Activated CD8-positive, alpha-beta memory T cell treated with anti-CD3 and anti-CD28 coated beads for 48 hours (primary cell): ENCODE measurements at places on chromosomes 13 and 19.

DNA sequence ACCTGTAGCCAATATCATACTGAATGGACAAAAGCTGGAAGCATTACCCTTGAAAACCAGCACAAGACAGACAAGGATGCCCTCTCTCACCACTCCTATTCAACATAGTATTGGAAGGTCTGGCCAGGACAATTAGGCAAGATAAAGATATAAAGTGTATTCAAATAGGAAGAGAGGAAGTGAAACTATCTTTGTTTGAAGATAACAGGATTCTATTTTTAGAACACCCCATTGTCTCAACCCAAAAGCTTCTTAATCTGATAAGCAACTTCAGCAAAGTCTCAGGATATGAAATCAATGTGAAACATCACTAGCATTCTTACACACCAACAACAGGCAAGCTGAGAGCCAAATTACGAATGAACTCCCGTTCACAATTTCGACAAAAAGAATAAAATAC, 17.8 kb upstream of the CCNA1 start:
- no peak for DNase-seq

DNA sequence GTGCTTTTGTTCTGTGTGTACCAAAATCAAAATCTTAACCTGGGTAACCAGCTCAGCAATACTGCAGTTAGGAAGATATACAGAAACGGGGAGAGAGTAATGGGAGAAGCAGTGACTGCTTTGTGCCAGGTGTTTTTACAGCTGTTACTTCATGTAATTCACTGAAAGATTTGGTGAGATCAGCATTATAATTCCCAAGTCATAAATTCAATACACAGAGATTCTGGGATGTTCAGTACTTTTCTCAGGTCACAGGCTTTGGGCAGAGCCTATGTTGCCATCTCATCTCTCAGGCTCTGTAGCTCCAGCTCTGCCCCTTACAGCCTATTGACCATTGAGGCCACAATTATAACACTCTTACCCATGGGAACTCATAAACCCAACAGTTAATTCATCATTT, 138.5 kb downstream of the ZAR1L start:
- no peak for DNase-seq

GRCh38 chr19:7942981-7943443, 454 bp downstream of the TIMM44 start:
- DNase-seq = no peak

- DNase-seq = no peak
Measured at GRCh38 chr19:50815439-50815838, 8.1 kb downstream of the KLK1 start.

DNA sequence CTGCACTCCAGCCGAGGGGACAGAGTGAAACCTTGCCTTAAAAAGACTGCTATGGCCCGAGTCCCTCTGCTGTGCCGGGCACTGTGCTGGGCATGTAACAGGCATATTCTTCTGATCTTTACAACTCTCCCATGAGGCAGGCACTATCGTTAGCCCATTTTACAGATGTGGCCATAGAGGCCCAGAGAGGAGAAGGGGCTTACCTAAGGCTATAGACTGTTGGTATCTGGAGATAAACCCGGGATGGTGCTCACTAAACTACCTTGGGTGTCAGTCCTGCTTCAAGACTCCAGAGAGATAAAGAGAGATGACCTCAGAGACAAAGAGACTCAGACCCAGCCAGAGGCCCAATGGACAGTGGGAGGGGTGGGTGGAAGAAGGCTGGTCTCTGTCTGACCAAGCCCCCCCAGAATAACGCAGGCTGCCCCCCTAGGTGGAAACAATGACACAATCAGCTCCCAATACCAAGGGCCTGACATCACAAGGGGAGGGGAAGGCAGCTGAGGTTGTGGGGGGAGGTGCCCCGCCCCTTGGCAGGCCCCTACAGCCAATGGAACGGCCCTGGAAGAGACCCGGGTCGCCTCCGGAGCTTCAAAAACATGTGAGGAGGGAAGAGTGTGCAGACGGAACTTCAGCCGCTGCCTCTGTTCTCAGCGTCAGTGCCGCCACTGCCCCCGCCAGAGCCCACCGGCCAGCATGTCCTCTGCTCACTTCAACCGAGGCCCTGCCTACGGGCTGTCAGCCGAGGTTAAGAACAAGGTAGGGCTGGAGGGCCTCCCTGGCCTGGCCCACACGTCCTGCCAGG, at the start of gene CNN1:
TSS of gene CNN1 (plus strand) at position 620 of the 805 bp plus-strand sequence. CDS start at position 697, 77 bp downstream.
- DNase-seq = no peak

DNA sequence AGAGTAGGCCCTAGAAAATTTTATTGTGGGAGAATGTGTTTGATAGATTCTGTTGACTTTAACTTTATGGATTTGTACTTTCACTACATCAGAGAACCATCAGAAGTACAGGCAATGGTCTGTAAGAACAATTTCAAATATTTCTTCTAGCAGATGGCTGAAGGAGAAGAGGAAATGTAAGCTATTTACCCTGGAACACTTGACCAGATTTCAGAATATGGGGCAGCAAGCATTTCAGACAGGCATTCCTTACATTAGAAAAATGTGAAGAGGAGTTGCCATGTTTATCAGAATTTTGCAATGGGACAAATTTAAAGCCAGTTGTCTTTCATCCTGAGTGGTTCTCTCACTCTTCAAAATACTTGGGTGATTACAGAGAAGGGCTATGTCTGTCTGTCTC, 7.5 kb downstream of the FRY start:
- DNase-seq = no peak

DNA sequence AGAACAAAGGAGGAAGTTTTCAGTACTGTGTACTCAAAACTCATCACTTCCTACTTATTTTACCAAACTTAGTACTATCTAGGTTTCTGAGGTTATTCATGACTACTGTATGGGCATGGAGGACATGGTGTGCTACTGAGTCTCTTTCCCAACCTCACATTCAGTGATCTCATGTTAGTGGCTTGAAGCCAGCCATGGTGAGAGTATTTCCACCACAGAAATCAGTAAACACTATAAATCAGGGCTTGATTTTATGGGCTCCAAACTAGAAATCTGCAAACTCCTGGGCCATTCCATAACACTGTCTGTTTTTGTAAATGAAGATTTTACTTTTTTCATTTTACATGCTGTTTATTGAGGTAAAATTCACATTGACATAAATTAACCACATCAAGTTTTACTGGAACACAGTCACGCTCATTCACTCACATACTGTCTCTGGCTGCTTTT, 19.7 kb downstream of the MED26 start:
- no peak for DNase-seq

GRCh38 chr19:11814700-11815035, 595 bp downstream of the ZNF440 start:
- no peak for DNase-seq

- DNase-seq = no peak
Measured at GRCh38 chr13:73693215-73693614, 441.0 kb downstream of the KLF12 start.

- no peak for DNase-seq
Measured at GRCh38 chr19:42154471-42155323, 22.5 kb upstream of the POU2F2 start.

DNA sequence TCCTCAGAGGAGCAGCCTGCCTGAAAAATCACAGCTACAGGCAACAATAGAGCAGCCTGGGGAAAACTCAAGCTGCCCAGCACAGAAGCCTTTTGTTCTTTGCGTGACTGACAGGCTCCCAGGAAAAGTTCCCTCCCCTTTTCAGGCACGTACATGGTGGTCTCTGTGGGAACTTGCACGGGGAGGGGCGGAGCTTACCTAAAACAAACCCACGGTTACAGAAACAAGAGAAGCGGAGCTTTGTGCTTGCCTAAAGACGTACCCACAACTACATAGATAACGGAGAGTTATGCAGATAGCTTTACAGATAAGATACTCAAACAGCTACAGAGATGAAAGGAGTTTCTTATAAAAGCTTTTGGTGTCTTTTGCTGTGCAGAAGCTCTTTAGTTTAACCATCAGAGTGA, 11.4 kb downstream of the ETFB start:
- DNase-seq = no peak

GRCh38 chr13:22173610-22174009, 502.7 kb downstream of the FGF9 start:
- DNase-seq = no peak

GRCh38 chr13:80259159-80259558, 81.8 kb downstream of the SPRY2 start:
- DNase-seq = no peak

DNA sequence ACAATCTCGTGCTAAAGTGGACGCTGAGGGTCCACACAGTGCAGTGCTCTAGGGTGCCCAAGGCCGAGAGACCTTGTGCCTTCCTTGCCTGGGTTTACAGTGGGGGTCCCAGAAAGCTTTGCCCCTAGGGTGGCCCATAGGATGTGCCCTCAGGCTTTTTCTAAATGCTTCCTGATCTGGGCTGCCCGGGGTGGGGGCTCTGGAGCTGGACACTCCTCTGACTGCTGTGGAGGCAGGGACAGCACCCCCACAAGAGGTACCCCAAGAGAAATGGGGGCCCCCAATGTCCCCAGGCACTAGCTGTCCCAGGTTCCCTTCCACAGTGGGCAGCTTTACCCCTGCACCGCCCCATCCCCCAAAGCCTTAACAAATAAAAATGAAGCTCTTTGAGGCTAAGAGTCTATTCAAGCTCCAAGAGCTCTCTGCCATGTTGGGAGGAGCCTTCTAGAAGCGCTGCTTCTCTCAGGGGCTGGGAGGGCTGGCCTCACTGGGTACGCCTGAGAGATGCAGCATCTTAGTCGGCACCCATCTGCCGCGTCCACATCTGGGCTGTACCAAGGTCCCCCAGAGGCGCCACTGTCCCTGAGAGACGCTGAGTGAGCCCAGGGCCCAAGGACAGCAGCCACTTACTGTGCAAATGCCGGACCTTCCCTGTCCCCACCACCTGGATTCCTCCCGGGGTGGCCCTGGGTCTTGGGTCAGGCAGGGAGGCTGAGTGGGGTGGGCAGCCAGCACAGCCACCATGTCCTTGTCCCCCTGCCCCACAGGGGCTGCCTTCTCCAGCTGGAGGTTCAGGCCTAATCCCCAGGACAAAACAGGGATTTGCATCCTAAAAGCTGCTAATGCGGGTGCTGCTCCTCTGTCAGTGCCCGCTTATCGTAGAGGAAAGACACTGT, 27.4 kb downstream of the CEBPA start:
- no peak for DNase-seq

GRCh38 chr19:10004617-10005016, 5.7 kb downstream of the COL5A3 start:
- no peak for DNase-seq

DNA sequence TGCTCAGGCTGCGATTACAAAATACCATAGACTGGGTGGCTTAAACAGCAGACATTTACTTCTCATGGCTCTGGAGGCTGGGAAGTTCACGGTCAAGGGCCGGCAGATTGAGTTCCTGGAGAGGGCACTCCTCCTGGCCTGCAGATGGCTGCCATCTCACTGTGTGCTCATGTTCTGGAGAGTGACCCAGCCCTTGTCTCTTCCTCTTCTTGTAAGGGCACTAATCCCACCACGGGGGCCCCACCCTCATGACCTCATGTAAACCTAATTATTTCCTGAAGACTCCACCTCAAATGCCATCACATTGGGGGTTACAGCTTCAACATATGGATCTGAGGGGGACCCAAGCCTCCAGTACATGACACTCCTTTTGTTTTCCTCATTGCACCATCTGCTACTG, 56.0 kb upstream of the CLDN10 start:
- DNase-seq = no peak

DNA sequence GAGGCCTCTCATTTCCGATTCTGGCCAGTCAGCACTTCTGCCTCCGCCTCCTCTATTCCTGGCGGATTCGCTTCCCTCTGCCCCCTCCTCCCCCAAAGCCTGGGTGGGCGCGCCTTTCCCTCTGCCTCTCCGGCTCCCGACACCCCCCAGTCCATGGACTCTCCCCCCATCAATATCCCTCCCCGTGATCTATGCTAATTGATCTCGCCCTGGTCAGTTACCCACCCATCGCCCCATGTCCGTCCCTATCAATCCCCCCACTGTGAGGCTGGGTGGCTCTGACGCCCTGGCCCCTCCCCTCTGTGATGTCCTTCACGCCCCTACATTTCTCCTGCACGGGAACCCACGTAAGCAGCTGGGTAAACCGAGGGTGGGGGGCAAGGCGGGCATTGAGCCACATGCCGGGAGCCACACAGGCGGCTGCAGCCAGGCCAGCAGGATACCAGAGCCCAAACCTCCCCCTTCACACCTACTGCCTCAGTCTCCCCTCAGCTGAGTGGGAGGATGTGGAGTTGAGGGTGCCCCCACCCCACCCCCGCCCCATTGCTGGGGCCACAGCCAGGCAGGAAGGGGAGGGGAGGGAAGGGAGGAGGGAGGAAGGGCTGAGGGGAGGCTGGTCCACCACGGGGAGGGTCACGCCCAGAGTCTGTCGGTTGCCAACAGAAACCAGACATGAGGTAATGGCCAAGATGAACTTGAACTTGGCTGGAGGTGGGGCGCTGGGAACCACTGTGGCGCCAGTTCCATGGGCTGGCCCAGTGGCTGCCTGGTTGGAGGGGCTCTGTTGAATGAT, 21.0 kb downstream of the SMIM24 start:
- no peak for DNase-seq

- no peak for DNase-seq
Measured at GRCh38 chr19:31256593-31256960, 92.7 kb downstream of the TSHZ3 start.

GRCh38 chr13:103002279-103002678, 63.9 kb downstream of the SLC10A2 start:
- DNase-seq = no peak

- no peak for DNase-seq
Measured at GRCh38 chr19:41880329-41880708, 2.7 kb upstream of the ARHGEF1 start.

- no peak for DNase-seq
Measured at GRCh38 chr13:56659041-56659471, 481.7 kb upstream of the PRR20A start.

DNA sequence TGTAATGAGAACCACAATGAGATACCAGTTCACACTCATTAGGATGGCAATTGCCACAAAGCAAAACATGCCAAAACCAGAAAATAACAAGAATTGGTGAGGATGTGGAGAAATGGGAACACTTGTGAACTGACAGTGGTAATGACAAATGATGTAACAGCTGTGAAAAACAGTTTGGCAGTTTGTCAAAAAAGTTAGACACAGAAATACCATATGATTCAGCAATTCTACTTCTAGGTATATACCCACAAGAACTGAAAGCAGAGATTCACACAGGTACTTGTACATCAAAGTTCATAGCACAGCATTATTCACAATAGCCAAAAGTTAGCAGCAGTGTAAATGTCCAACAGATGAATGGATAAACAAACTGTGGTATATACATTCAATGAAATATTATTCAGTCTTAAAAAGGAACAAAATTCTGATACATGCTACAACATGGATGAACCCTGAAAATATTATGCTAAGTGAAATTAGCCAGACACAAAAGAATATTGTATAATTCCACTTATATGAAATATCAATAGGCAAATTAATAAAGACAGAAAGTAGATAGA, 96.5 kb downstream of the UGGT2 start:
- DNase-seq = no peak

DNA sequence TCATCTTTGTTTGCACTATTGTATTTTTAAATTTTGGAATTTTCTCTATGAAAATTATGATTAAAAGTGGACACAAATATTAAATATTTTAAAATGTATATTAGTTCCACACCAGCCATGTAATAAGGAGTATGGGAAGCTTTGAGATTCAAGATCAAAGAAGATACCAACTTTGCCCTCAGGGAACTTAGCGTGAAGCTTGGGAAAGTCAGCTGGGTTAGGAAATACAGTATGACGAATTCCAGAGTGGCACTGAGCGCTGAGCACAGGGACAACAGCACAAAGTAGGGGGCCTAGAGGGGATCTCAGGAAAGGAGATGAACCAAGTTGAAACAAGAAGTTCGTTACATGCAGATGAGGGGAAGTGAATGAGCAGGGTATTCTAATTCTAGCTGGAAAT, 76.9 kb upstream of the SHISA2 start:
- DNase-seq = no peak

- DNase-seq = no peak
Measured at GRCh38 chr13:101242720-101243119, 173.6 kb downstream of the NALCN start.
